ENCODE measurements at places on chromosomes 12 and 14.

- peak; percentile 28 for DNase-seq
These were observed 37.5 kb downstream of the EMP1 start for GRCh38 chr12:13233830-13234641.

GRCh38 chr12:115404761-115405470 lies 720.9 kb upstream of the TBX3 start:
- DNase-seq = no peak

DNA sequence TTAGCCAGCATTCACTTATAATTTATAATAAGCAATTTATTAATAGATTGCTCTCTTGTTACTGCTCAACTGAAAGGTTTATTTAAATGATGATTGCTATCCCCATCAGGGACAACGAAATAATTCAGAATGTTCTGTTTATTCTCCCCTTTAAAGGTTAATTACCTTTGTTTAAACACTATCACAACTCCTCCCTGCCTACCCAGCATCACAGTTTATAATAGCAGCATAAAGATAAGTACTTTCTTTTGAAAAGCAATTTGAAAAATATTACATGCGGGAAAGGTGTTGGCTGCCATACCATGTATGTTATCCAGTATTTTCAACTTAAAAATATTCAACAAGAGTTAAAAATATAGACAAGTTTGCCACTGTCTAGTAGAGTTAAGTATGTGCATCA lies 30.6 kb downstream of the SCAF11 start:
- no peak for DNase-seq

GRCh38 chr14:77892890-77893484 lies 93.1 kb downstream of the ADCK1 start:
- DNase-seq = no peak
